Hematopoietic multipotent progenitor cell treated with erythropoietin and hydrocortisone succinate and interleukin-3 and kit ligand, for 6 days (in vitro differentiated cells): ENCODE measurements at places on chromosomes 3 and 15.

DNA sequence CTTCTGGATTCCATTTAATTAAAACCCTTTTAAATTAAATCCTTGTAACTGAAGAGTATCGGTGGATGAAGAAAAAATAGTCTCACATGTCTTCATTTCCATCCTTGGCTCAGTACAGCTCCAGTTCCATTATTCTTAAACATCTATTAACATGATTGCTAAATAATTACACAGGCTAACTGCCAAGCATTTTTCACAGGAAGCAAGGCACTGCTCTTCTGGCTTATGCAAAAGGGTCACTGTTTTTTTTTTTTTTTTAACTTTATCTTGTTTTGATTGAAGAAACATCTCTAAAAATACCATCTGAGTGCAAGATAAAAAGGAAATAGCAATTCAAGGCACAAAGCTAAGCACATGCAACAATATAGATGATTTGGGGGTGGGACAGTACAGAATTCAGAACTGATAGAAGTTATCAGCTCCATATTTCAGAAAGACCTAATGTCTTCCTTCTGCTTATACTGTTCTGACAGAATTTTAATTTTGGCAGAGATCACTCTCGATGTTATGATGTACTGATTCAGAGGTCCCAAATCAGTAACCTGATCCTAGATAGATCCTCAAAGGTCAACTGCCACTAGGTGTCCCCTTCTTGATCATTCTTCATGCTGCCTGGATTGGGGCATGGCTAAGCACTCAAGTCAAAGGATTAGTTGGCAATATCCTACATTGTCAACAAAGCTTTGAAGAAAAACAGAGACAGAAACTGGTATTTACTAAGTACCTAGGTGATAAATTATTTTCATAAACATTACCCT, 57.8 kb upstream of the ACTC1 start:
- DNase-seq, result no peak

- DNase-seq, result no peak
These were observed 41.5 kb downstream of the TOPBP1 start for GRCh38 chr3:133620066-133620784.

GRCh38 chr3:191120447-191121298, 78.4 kb upstream of the OSTN start:
- no peak for DNase-seq

DNA sequence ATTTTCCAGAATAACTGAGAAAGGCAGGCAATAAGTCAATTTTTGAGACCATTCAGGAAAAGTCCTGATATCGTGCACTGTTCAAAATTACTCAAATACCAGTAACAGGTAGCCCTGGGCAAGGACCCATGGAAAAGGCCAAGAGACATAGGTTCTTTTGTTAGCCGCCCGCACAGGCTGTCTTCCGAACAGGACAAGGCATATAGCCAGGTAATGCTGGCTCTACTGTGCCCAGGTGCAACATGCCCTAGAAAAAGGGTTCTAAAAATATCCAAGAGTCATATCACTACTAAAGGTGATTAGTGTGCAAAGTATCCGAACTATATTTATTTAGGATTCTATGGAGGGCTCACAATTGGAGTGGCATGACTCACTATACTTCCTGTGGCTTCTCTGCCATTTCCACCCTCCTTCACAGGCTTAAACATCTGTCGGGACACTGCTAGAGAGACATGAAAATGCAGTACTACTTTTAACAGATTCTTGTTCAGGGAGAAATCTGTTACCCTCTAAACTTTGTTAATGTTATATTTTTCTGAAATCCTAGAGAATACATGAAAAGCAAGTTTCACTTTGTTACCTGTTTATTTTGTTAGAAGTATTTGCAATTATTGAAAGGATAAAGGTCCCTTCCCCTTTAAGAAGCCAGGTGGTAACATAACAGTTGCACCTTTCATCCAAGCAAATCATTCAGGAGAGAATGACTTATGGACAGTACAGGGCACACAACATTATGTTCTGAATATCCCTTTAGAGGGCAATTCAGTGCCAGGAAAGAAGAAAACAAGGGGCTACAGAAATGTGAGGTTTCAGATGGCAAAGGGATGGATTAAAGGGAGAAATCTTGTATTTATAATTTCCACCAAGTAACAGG, 293.3 kb upstream of the THBS1 start:
- DNase-seq, result no peak

DNA sequence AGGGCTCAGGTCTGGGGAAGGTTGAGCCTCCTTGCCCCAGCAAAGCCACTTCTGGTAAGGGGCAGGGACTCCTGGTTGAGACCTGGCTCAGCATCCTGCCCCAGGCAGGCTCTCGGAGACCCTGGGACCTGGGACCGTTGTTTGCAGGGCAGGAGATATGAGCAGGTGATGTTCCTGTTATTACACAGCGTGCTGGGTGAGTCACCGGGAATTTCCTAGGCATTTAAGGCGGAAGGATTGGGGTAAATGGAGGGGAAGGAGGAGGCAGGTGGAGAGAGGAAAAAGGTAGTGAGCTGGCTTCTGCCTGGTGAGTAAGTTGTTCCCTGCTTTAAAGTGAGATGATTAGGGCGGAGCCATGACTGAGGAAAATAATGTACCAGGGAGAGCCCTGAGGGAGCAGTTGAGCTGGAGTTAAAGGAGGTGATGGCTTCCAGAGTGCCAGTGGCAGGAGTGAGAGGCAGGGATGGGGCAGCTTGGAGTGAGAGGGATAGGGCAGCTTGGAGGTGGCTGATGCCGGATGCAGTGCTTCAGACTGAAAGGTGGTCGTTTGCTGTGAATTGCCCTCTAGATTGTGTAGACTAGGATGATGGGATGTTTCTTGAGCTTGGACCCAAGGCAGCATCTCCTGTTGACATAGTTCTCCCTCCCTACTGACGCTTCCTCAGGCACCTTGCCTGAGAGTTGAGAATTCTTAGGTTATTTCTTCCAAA, 79.4 kb downstream of the AAGAB start:
- no peak for DNase-seq

DNA sequence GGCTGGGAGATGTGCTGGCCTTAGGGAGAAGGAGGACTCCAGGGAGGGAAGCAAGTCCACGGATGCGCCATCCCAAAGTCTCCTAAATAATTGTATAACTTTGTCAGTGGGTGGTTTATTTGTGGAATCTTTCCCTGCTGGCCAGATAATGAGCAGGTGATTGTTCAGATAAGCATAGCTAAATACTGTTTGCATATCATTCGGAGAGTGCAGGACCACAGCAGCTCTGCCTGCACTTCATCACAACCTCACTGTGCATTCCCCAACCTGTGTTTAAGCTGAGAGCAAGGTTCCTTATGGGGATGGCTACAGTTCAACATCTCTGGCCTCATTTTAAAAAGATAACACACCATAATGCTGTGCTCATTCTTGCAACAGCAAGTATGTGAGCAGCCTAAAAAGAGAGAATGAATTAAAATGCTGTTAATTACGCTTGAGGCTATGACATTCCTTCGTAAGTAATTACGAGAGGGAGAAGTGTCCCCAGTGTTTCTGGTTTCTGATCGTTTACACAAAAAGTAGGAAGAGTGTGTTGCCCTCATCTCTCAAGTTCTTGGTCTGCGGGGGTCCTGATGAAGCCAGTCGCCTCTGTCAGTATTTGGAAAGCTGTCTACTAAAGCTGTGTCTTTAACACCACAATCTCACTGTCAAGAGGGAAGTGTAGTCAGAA, 272.0 kb upstream of the RORA start:
- DNase-seq, result no peak

- DNase-seq, result no peak
These were observed 10.5 kb downstream of the PTH1R start for GRCh38 chr3:46887980-46888494.

- DNase-seq, result peak; percentile 99
These were observed at the start of gene GNAI2 for GRCh38 chr3:50235716-50236483. Gene GNAI2 (plus strand): TSS chr3:50236204. CDS start chr3:50236336, 132 bp downstream.
